ENCODE measurements at places on chromosomes 6 and 20. TPM values are rescaled to one million over a fixed set of nuclear protein-coding genes. Genes with fewer than 3 reads are reported as not detected.

BFSP1 gene
- polyA plus RNA-seq, result 0.59 TPM

C20orf141 gene
- not detected for polyA plus RNA-seq

DNA sequence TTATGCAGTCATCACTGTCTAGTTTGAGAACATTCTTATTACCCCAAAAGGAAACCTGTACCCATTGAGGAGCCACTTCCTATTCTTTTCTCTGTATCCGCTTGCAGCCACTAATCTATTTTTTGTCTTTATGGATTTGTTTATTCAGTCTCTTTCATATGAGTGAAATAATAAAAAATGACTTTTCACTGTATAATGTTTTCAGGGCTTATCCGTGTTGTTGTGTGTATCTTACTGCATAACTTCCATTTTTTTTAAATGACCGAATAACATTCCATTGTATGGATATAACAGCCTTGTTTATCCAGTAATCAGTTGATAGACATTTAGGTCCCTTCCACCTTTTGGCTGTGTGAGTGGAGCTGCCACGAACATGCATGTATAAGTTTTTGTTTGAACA, 86.6 kb downstream of the ZFAND3 start:
- no peak for DNase-seq

GRCh38 chr20:5642155-5642981, 107.8 kb upstream of the SHLD1 start:
- DNase-seq, result no peak

GRCh38 chr6:85824329-85824728, 181.6 kb upstream of the SYNCRIP start:
- DNase-seq, result no peak

GRCh38 chr6:48397887-48398286, 286.9 kb upstream of the PTCHD4 start:
- no peak for DNase-seq

DNA sequence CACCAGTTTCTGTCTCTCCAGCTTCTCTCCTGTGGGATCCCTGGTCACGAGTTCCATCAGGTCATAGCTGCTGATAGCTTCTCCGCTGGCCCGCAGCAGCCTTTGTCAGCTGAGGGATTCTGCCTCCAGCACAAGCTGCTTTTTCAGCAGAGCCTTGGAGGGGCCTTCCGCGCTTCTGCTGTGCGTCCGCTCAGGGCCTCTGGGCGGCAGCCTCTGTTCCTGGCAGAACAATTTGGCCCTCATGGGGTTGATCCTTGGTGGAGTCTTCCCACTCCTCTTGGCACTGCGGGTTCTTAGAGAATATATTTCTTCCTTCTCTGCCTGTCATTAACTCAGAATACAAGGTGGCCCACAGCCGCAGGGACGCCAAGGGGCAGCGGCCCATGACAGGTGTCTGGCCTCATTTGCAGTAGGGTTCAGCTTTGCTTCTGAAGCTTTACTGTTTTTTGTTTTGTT, 158.8 kb downstream of the DTNBP1 start:
- DNase-seq, result peak; percentile 86
